ENCODE measurements at places on chromosomes 7 and 10.

GRCh38 chr7:131067220-131067619 is 260.5 kb upstream of the MKLN1 start:
- DNase-seq: no peak

GRCh38 chr10:50512214-50512595 is 111.6 kb downstream of the SGMS1 start:
- no peak for DNase-seq

DNA sequence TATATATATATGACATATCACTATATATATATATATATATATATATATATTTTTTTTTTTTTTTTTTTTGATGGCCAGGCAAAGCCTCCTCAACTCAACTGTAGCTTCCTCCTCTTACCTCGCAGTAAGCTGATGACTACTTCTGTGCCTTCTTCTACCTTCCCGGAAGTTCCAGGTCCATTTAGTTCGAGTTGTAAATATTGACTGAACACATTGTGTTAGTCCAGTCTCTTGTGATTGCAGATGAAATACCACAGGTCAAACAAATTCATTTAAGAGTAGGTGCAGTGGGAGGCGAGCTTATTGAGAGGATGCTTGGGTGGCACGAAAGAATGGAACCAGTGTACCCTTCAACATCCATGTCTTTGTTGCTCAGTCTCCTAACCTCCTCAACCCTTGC is 144.6 kb downstream of the ST7 start:
- no peak for DNase-seq

- no peak for DNase-seq
These were observed 33.7 kb downstream of the DDC start for GRCh38 chr7:50531401-50531911.

GRCh38 chr10:71613261-71613777 is 106.3 kb downstream of the C10orf105 start:
- no peak for DNase-seq

- no peak for DNase-seq
These were observed 6.4 kb upstream of the RALA start for GRCh38 chr7:39617005-39617404.

DNA sequence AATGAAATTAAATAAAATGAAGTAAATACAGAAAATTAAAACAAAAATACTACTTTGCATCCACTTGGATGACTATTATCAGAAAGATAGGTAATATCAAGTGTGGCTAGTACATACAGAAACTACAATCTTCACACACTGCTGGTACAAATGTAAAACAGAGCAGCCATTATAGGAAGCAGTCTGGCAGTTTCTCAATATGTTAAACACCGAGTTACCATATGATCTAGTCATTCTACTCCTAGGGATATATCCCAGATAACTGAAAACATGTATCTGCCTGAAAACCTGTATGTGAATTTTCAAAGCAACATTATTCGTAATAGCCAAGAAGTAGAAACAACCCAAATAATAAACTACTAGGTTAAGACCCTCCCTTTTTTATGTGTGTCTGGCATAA is 33.4 kb downstream of the LARP4B start:
- DNase-seq: no peak

DNA sequence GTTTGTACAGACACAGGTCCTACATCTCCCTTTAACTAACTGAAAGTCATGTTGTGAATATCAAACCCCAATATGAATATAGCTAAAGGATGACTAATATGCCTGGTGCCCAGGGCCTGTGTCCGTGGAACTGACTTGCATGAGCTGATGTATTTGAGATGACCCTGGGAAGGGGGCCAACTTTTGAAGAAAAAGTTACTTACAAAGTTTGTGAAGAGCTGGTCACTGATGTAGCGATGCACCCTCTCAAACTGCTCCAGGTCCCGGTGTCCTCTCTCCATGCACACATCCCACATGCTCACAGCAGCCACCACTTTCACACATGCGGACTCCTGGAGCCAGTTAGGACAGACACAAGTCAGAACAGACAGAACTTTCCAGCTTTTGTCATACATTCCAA is 106.2 kb downstream of the ABCC2 start:
- DNase-seq: no peak

GRCh38 chr7:103651593-103652377 is 205.8 kb upstream of the SLC26A5 start:
- no peak for DNase-seq

GRCh38 chr7:87226495-87226894 is 7.0 kb upstream of the TMEM243 start:
- DNase-seq: no peak

DNA sequence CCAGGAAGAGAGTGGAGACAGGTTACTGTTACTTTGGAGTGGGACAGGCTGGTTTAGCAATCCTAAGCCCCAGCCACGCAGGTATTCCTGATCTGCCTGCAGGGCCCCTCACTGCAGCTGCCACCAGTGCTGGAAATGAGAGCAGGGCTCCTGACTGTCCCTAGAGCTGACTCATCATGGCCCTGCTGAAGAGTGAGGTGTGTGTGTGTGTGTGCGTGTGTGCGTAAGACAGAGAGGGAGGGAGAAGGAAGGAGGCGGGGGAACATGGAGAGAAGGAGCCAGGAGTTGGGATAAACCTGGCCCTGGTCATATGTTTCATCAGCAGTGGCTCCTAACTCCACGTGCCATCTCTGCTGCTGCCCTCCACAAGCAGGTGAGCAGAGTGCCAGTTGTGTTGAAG is 3.6 kb downstream of the FOXI2 start:
- no peak for DNase-seq

GRCh38 chr10:50937230-50937907 is 51.9 kb upstream of the A1CF start:
- no peak for DNase-seq
